ENCODE measurements at places on chromosomes 2 and 18. TPM values are rescaled to one million over a fixed set of nuclear protein-coding genes. Genes with fewer than 3 reads are reported as not detected.

- no peak for DNase-seq
Measured at GRCh38 chr2:232111551-232111950, 150.0 kb downstream of the DIS3L2 start.

DNA sequence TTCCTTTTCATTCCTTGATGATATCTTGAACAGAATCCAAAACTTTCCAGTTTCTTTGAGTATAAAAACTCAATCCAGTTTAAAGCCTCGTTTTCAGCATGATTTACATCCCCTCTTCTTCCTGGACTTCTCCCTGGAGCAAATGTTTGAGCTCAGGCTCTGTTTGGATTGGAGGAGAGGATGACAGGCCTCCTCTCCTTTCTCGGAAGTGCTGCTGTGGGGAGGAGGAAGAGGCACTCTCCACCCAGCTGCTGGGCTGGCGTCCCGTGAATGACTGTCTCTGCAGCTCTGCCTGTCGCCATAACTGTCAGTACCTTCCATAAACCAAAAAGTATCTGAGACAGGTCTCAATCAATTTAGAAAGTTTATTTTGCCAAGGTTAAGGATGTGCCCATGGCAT lies 238.2 kb upstream of the AGAP1 start:
- no peak for DNase-seq

DNA sequence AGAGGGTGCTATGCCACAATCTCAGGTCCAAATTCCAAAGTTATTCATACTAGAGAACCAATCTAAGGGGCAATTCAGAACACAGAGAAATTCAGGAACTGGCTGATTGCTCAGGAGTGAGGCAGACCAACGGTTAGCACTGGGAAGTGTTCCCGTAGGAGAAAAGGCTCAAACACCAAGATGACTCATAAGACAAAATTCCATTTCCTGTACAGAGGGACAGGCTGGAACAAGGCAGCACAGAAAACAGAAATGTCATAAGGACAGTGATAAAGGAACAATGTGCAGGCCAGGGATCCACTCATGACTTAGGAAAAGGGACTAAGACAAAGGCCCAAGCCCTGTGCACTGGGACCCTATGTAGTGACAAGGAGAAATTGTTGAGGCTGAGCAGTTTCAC lies 54.2 kb downstream of the PDE1A start:
- no peak for DNase-seq

DNA sequence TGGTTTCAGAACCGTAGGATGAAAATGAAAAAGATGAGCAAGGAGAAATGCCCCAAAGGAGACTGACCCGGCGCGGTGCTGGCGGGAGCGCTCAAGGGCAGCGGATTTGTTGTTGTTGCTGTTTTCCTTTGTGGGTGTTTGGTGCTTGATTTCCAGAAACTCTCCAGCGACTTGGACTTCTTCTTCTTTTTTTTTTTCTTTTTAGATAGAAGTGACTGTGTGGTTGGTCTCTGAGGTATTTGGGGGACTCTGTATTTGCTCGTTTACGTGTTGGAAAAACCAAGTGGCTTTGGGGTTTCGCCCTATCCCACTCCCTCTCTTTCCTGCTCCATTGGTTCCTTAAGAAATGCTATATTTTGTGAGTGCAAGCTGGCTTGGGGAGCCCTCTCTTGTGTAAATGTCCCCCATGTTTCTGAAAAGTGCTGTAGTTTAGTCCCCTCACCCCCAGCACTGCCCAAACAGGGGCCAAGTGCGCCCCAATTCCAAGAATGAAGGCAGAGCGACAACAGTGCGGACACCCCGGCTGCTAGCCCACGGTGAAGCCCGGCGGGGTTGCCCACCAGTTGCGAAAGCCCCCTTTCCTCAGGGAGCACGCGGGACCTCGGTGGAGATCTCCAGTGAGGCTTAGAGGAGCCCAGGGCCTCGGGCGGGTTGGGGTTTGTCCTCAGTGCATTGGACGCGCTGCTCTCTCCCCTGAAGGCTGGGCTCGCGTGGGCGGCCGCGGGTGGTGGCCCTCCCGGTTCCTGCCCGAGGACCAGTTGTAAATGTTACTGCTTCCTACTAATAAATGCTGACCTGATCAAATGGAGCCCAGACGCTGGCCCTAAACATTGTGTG lies 1.8 kb downstream of the HOXD9 start:
- no peak for DNase-seq

DNA sequence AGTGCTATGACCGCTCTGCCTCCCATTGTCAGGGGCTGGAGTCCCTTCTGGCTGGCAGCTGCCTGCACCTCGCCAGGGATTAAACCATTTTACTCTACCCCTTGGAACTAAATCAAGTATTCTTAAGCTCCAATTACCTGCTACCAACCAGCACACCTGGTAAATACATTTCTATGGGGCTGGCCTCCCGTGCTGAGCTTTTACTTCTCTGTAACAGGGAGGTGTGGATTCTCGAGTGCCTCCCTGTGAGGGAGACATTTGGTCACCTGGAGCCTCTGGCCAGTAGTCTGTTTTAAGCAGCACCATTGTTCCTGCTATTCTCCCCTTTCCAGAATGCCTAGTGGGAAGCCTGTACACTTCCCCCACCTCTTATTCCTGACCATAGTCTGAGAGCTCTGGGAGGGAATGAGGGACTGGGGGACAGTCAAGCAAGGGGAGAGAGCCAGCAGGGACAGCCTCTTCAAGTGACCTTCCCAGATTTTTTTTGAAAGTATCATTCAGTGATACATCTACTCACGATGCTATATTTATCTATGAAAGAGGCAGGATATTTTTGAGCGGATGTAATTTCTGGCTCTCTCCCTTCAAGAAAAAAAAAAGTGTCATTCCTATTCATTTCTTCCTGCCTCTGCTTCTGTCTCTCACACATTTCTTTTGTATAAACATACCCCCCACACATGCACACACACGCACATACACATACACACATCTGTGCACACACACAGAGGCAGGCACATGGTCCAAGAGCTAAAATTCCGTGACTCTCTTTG lies 112.8 kb downstream of the CAPN13 start:
- no peak for DNase-seq

GRCh38 chr2:119553687-119554344 lies 9.6 kb downstream of the CFAP221 start:
- DNase-seq, result no peak

DNA sequence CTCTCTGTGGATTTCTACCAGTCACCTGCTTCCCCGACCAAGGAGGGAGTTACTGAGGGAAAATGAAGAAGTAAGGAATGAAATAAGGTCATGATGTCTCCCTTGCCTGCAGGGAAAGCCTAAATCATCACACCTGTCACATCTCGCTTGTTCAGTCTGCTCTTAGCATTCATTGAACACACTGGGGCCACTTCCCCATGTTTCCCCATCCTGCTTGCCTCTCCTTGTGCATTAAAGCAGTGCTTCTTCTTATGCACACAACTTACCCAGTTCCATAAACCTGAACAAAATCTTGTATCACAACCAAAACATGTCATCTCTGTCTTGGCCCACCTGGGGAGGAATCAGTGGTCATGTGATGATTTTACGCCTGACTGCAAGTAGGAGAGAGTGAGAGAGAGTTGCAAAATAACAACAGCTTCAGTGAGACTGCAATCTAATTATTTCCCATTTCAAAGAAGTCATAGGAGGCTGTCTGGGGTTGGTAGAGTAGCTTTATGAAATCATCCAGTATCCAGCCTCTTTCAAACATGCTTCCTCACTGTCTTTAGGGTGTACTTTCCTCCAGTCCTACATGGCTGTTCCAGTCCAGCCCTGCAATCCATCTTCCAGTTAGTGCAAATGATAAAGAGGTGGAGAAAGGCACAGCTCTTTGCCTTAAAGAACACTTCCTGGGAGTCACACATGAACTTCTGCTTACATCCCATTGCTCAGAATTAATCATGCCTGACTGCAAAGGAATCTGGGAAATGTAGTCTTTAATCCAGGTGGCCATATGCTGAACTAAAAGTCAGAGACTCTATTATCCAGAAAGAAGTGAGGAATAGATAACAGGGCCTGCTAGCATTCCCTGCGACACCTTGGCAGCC lies 220.1 kb downstream of the HAUS1 start:
- no peak for DNase-seq

GRCh38 chr18:42611134-42611533 lies 504.4 kb downstream of the RIT2 start:
- no peak for DNase-seq

- DNase-seq, result no peak
Measured at GRCh38 chr2:974502-974901, 23.9 kb downstream of the SNTG2 start.

DNA sequence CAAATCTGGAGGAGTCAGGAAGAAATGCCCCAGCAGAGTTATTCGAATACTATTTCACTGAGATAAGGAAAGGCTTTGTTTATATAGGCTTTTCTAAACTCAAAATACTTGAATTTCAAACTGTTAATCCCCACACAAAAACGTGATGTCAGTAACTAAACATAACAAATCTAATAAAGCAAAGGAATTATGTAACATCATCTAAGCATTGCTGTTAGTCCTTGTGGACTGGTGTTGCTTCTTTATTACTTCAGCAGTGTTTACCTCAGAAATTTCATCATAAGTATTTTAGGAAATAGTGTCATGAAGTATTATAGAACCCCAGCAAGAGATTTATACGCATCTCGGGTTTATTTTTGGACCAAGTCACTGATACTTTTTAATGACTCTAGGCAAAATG lies 19.7 kb upstream of the SANBR start:
- no peak for DNase-seq

GRCh38 chr2:119463136-119463535 lies 31.5 kb downstream of the TMEM37 start:
- DNase-seq, result no peak

DNA sequence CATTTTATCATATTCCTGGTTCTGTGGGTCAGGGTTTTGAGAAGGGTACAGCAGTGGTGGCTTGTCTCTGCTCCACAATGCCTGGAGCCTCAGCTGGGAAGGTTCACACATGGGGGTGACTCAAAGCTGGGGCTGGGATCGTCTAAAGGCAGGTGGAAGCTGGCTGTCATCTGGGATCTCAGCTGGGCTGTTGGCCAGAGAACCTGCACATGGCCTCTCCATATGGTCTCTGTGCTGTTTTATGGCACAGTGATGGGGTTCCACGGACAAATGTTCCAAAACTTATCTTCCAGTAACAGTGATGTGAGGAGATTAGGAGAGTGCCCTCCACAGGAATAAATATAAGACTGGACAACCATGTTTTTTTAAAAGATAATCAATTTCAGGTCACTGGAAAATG lies 191.4 kb downstream of the SS18 start:
- no peak for DNase-seq

DNA sequence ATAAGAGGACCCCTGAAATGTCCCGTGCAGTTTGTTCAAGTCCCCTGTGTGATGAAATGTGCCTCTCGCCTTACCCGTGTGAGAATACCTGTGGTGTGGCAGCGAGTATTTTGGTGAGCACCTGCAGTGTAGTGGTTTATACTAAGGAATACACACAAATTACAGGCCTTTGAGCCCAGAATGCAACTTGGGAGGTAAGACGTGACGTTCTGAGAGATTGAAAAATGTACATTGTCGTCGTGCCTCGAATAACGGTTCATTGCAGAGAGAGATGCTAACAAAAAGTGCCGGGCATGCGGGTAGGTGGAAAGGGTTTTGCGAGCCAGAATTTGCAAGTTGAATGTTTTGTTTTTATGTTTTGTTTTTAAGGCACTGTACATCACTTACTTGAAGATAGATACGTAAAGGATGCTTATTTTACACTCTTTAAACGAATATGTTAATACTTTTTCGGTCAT lies 867 bp downstream of the RBBP8 start:
- DNase-seq, result no peak

- no peak for DNase-seq
Measured at GRCh38 chr2:68436270-68436669, 30.8 kb downstream of the FBXO48 start.

GRCh38 chr2:150432312-150432625 lies 55.2 kb downstream of the RND3 start:
- no peak for DNase-seq

GRCh38 chr2:183242937-183243336 lies 118.7 kb downstream of the NUP35 start:
- DNase-seq, result no peak

DNA sequence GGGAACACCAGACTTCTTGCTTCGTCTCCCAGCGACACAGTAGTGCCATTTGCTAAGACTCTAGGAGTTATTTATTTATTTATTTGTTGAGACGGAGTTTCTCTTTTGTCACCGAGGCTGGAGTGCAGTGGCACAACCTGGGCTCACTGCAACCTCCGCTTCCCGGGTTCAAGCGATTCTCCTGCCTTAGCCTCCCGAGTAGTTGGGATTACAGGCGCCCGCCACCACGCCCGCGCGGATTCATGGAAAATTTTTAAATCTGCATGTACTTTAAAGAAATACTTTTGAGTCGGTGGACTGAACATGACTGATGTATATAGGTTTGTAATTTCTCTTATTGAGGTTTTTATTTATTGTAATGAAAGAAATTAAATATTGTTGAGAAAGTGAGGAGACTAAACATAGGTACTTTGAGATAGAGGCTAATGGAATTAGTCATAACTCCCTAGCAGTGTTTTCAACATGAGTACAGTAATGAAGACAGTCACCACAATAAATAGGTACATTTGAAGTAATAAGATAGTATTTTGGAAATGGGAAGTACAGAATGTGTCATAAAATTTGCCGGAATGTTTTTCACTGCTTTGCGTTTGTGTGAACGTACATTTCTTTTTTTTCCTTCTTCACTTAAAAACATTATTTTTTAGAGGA lies 983 bp downstream of the MTX2 start:
- no peak for DNase-seq

DNA sequence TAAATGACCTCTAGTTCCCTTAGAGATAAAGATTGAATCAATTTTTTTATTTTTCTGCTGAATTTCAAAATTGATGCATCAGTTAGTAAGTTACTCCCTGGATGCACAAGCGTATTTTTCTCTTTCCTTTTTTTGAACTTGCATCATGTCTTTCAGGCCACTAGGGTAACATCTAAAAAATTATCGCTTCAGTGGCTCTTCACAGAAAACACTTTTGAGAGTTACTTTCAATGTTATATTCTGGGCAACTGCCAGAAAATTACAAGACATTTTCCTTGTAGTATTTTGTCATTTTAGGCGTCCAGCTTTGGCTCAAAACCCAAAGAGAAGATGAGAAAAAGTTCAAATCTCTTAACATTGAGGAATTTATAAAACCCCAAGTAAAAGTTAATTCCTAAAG lies 59.8 kb downstream of the DSEL start:
- no peak for DNase-seq

DNA sequence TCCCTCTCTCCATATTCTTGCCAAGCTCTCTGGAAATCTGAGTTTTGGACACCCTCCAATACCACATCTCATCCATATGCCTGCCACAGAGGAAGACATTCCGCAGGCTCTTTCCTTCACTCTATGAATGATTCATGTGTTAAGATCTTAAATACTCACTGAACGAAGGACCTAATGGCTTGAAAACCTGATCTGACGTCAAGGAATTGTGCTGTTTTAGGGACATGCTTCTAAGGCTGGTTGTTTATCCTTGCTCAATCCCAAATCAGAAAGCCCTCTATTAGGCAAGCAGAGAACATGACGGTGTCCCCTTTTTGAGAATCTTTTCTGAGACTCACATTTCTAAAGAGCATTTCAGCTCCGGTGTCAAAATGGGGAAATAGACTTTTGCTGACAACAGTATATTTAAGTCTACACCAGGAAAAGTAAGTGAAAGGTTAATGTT lies 83.7 kb upstream of the GALNT5 start:
- no peak for DNase-seq

GRCh38 chr2:18837240-18837639 lies 247.9 kb upstream of the NT5C1B start:
- DNase-seq, result no peak

- DNase-seq, result no peak
Measured at GRCh38 chr2:88471083-88471942, 18.8 kb upstream of the FOXI3 start.

Gene ROCK2
- 15.4 TPM for total RNA-seq

Gene VIL1
- not detected for total RNA-seq

Gene PLGLB1
- total RNA-seq, result 0.50 TPM

Gene MYOM1
- total RNA-seq, result 1.8 TPM

Gene OST4
- total RNA-seq, result 263 TPM

Gene CFAP65
- total RNA-seq, result not detected

Gene C2orf74
- total RNA-seq, result 14.4 TPM

Gene TNFAIP6
- not detected for total RNA-seq
